T-cell (primary cell): ENCODE measurements at places on chromosomes 11 and 22. TPM values are rescaled to one million over a fixed set of nuclear protein-coding genes. Genes with fewer than 3 reads are reported as not detected.

Gene SDHAF2
- 58.3 TPM for total RNA-seq

DNA sequence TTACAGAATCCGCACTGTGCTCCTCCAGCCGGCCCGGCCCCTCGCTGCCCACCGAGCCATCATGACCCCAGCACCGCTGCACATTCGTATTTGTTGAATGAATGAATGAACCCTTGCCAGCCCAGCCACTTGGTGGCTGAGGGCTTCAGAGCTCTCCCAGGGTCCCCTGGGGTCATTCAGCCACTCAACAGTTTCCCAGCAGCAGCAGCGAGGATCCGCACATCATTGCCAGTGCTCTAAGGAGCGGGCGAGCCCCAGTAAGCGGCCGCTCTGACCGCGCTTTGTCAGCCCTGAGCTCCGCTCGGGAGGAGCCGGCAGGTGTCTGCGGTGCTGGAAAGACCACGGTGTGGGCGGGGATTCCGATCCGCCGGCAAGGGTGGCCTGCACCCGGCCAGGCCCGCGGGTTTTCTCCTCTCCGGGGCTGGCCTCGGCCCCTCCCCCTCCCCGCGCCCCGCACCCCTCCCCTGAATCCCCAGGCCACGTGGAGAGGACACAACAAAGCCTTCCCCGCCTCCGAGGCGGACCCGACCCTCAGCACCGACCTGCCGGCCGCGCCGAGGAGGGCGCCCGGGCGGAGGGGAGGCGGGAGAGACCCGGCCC is 563 bp downstream of the BID start:
- no peaks in the 10 kb centered on the region for H3K36me3 ChIP-seq
- H3K27me3 ChIP-seq, result no peaks in the 10 kb centered on the region
- peaks cover 86% of the 10 kb centered on the region for H3K4me1 ChIP-seq
- peak; percentile 56 for DNase-seq
- peak overlapping the region; percentile 41 for H3K27ac ChIP-seq

GRCh38 chr11:67351275-67352005 is 1.9 kb downstream of the POLD4 start:
- H3K4me3 ChIP-seq, result no peak overlapping the region
- H3K27ac ChIP-seq, result peak overlapping the region; percentile 85

- H3K4me3 ChIP-seq, result no peak within 1 kb of the TSS
- no peaks in the 10 kb centered on the region for H3K4me1 ChIP-seq
- no peaks in the 10 kb centered on the region for H3K36me3 ChIP-seq
- H3K27ac ChIP-seq, result no peak within 1 kb of the TSS
These were observed at the start of gene SLC22A8 for GRCh38 chr11:63015521-63016215. Gene SLC22A8, minus strand, starts transcription at chr11:63015841. Its CDS starts 883 bp downstream, at chr11:63014958.

- H3K4me1 ChIP-seq, result peaks cover 19% of the 10 kb centered on the region
- H3K27me3 ChIP-seq, result no peaks in the 10 kb centered on the region
- H3K4me3 ChIP-seq, result no peak overlapping the region
These were observed 302.7 kb downstream of the ETS1 start for GRCh38 chr11:128284634-128285033.

DNA sequence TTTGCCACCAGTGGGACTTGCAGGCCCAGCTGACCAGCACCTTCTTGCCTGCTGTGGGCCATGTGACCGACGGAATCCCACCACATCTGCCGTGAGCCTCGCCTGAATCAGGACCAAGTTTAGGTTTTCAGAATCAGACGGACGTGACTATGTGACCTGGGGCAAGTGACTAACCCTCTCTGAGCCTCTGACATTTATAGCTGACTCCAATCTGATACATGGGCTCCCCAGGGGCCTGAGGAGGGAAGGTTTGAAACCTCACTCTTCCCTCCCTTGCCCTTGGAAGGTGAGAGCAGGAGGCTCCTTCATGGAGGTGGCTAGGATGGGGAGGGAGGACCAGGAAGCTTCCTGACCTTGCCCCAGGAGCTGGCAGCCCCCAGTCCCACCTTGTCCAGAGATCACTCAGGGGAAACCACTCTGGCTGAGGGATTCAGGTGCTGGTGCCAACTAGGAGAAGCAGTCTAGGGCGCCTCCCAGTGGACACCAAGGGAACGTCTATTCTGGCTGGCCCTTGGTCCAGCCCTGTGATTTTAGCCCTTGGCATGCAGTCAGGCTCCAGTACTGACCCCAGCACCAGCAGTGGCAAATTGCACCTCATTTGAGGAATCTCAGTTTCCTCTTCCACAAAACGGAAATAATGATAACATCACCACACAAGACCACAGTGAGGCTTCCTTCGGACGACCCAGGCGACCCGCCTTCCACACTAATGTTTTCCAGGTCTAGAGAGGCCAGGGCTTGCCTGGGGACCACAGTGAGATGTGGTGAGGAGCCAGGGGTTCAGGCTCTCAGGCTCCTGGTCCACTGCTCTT is 47.2 kb upstream of the SYT7 start:
- peak; percentile 40 for DNase-seq
- H3K4me3 ChIP-seq, result no peak overlapping the region
- no peaks in the 10 kb centered on the region for H3K4me1 ChIP-seq

DNA sequence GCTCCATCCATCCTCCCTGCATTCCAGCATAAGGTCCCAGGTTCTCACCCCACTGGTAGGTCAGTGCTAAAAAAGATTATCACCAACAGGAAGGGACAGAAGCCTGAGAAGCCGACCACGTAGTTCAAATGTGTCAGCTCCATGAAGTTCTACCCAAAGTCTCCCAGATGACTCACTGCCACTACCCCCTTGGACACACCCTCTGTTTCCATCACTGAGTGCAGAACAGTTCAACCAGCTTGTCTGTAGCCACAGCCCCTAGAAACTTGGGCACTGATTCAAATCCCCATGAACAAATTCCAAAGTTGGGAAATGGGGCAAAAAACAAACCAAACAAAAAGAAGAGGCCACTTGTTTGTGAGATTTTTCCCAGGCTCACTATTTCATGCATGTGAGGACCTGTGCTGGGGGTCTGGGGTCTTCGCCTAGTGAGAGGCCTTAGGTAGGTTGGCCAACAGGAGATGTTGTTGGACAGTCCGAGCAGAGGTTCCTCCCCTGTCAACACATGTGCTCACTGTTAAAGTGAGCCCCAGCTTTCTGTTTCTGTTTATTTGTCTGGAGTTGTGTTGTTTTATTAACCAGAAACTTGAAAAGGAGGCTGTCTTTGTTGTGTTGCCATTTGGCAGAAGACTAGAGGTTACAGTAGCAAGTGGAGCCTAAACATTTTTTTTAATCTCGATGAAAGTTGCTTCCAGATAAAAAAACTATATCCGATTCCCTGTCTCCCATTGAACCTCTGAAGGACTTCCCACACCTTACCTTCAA is 24.2 kb upstream of the FLI1 start:
- no peaks in the 10 kb centered on the region for H3K4me1 ChIP-seq
- no peak overlapping the region for H3K27ac ChIP-seq
- no peaks in the 10 kb centered on the region for H3K27me3 ChIP-seq
- H3K4me3 ChIP-seq, result no peak overlapping the region
- DNase-seq, result no peak

DNA sequence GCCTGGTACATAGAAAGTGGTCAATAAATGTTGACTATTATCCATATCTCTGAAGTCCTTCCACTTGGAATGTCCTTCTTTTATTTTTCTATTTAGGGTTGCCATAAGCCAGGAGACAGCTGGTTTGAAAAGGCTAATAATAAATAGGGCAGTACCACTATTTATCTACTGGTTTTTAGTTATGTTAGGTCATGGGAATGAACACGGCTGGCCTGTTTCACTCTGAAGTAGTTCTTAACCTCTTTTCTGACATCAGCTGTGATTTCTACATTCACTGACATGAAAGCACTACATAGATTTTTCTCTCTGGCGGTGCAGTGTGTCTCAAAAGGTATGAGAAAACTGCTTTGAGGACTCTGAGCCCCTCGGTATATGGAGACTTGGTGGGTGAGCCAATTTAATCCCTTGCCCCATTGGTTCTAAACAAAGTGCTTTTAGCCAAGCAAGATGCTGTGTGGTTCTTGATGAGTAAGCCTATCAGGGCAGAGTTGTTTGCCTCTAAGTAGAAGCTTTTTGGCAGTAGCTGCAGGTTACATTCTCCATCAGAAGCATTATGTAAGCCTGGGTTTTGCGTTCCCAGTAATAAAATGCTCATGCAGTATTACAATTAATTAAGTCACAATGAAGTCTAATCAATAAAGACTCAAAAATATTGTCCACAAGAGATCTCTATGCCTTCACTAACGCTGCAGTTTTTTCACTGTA is 48.7 kb upstream of the APOA1 start:
- DNase-seq, result no peak
- H3K27ac ChIP-seq, result no peak overlapping the region
- no peaks in the 10 kb centered on the region for H3K27me3 ChIP-seq
- no peak overlapping the region for H3K4me3 ChIP-seq

GRCh38 chr22:19772673-19773469 is 12.3 kb downstream of the TBX1 start:
- no peak overlapping the region for H3K27ac ChIP-seq
- H3K36me3 ChIP-seq, result no peaks in the 10 kb centered on the region
- no peak for DNase-seq
- H3K27me3 ChIP-seq, result peaks cover 2% of the 10 kb centered on the region

GRCh38 chr11:23859087-23859486 is 637.8 kb upstream of the LUZP2 start:
- H3K27me3 ChIP-seq, result no peaks in the 10 kb centered on the region
- no peak overlapping the region for H3K27ac ChIP-seq
- no peak overlapping the region for H3K4me3 ChIP-seq
- H3K36me3 ChIP-seq, result no peaks in the 10 kb centered on the region

DNA sequence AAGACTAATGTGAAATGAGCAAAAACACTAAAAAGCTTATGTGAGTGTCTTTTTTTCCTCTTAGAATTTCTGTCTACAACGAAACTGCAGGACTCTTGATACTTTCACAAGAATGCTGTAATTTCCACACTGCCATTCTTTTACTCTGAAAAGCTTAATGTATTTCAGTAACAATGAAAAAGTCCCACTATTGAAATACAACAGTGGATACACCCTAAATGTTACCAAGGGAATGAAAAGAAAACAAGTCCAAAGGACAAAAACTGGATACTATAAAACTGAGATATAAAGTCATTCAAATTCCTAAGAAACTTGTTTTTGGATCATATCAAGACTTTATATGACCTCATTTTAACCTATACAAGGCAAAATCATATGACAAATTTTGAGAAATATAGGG is 77.4 kb downstream of the SOX6 start:
- no peak overlapping the region for H3K4me3 ChIP-seq
- H3K36me3 ChIP-seq, result no peaks in the 10 kb centered on the region
- DNase-seq, result no peak
- H3K27me3 ChIP-seq, result no peaks in the 10 kb centered on the region
- peaks cover 4% of the 10 kb centered on the region for H3K4me1 ChIP-seq
- H3K27ac ChIP-seq, result no peak overlapping the region

DNA sequence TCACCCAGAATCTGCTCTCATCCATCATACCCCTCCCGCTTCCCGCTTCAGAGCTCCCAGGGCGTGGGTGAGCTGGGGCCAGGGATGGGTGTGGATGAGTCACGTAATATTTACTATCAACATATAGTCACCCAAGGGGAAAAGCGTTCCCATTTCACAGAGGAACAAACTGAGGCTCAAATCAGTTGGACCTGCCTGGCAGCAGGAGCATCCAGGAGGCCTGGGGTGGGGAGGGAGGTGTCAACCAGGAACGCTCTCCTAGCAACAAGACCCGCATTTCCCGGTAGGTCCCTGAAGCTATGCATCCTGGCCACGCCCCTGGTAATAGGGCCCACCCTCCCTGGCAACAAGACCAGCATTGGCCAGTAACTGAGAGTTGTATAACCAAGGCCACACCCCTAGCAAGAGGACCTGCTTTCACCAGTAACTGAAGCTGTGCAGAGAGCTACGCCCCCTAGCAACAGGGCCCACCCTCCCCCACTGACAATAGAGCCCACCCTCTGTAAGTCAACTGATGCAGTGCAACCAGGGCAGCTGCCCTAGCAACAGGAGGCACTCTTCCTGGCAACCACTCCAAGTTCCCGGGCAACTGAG is 32.7 kb upstream of the TXNRD2 start:
- H3K27me3 ChIP-seq, result peaks cover 4% of the 10 kb centered on the region
- H3K4me3 ChIP-seq, result no peak overlapping the region
- DNase-seq, result peak; percentile 41
- no peaks in the 10 kb centered on the region for H3K4me1 ChIP-seq
- no peak overlapping the region for H3K27ac ChIP-seq
- H3K36me3 ChIP-seq, result peaks cover 8% of the 10 kb centered on the region

Gene BAIAP2L2
- 3.2 TPM for total RNA-seq

DNA sequence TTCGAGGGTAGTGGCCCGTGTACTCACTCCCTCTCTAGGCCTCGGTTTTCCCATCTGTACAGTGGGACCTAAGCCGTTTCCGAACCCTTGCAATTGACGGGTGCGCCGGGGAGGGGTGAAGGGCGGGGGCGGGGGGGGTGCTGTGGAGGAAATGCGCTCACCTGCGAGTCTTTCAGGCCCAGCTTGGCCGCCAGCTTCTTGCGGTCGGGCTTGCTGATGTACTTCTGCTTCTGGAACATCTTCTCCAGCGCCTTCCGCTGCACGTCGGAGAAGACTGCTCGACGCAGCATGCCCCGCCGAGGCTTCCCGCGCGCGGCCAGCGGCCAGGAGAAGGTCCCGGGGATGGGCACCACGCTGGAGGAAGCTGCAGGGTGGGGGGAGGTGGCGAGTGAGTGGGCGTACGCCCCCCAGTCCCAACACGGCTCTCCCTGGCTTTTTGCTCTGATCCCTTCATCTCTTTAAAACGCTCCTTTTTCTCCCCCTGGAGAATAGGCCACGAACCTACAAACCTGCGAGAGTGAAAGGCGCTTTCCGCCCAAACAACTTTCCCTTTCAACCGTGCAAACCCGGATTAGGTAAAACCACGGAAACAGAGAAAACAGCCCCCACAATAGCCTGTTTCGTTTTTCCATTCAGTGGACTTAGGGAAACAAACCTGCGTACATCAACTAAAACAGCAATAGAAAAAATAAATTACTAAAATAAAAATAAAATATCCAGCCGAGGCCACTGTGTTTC is 3.2 kb downstream of the DBX1 start:
- no peaks in the 10 kb centered on the region for H3K36me3 ChIP-seq
- H3K4me1 ChIP-seq, result no peaks in the 10 kb centered on the region
- H3K27ac ChIP-seq, result no peak overlapping the region
- H3K4me3 ChIP-seq, result peak overlapping the region; percentile 59
- H3K27me3 ChIP-seq, result peaks cover 56% of the 10 kb centered on the region

Gene DERL3
- total RNA-seq, result 3.9 TPM

DNA sequence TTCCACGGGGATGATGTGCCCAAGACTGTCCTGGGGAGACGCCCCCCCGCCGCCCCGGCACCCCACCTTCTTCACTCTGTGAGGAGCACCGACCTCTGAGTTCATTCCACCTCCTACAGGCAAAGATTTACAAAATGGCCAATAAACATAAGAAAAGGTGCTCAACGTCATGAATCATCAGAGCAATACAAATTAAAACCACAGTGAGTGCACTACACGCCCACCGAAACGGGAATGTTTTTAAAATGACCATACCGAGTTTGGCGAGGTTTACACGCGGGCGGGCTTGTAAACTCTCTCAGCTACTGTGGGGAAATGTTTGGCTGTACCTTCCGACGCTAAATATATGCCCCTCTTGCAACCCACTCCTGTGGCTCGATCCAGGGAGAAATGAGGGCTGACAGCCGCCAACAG is 7.9 kb downstream of the NPTXR start:
- no peak for DNase-seq
- H3K27me3 ChIP-seq, result peaks cover 21% of the 10 kb centered on the region
- H3K27ac ChIP-seq, result no peak overlapping the region
- no peak overlapping the region for H3K4me3 ChIP-seq

Gene OR8A1
- total RNA-seq, result not detected

Gene ALX4
- total RNA-seq, result not detected
